ENCODE measurements at places on chromosomes 1 and 21.

DNA sequence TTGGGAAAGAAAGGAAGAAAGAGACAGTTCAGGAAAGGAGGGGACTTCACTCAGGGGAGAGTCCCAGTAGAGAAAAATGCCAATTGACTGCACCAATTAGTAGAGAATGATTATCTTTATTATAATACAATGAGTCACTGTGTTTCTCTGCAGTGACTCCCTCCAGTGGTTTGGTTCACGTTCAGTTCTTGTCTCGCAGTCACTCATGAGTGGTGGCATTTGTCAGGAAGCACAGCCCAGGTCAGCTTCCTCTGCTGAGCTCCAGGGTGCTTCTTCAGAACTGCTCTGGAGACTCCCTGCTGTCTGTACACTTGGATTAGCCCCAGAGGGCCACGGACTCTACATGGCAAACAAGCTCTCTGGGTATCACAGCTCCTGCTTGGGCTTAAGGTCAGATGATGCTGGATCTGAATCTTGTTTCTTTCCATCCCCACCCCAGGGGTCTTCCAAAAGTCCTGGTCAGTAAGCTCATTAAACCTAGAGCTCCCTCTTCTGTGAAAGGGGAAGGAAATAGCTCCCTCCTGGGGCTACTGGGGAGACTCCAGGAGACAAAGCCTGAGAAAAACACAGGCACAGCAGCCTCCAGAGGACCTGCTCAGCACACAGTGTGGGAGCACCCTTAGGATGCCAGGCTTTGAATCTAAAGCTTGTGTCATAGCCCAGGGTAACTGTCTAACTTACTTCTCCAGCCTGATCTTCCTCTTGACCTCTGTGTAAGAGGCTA is 619.0 kb downstream of the AJAP1 start:
- no peak for DNase-seq

DNA sequence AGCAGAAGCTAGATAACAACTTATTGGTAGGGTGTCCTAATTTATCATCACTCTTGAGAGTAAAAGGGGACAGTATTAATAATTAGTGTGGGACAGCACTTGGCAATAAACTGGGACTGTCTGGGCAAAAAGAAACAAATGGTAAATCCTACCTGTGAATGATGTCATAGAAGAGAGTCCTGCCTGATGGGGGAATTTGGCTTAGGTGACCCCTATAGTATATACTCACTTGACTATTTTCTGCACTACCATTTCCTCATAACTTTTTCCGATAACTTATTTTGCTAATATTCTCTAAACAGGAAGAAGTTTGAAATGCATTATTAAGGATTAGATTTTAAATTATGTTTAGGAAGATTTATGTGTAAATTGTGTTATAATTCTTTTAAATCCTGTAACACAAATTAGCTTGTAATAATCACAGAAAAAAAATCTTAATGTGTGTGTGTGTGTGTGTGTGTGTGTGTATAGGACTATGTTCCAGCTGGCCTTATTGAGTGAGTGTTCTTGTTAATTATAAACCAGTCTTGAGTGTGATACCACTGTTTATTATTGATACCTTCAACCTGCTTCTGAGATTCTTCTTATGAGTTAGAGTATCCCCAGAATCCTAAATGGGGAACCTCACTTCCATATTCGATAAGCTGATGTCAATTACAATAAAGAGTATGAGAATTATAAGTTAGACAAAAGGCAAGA is 144.2 kb upstream of the C1orf105 start:
- DNase-seq: no peak

- DNase-seq: no peak
These were observed 41.7 kb downstream of the PKNOX1 start for GRCh38 chr21:43015906-43016540.

DNA sequence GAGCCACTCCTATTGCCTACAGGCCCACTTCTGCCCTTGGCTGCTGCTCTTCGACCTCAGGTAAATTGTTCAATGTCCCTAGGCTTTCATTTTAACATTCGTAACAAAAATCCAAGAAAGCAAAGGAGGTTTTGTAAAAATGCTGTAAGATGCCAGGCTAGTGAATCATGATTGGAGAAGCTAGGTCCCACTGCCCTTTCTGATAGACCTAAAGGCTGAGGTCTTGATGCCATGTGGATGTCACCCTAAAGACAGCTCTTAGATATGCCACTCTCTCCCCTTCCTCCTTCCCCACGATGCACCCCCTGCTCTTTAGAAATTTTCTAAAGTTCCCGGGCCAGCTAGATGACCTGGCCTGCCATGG is 9.9 kb upstream of the TMEM39B start:
- DNase-seq: no peak

DNA sequence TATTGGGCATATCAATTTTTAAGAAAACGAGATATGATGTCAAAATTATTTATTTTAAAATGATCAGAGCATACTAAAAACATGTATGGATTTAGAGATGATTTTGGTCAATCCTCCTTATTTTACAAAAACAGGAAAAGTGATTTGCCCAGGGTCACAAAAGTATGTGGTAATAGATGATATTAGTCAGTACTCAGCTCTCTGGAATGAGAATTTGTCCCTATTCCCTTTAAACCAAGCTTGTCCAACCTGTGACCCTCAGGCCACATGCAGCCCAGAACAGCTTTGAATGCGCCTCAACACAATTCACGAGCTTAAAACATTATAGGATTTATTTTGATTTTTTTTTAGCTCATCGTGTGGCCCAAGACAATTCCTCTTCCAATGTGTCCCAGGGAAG is 104.7 kb downstream of the AKT3 start:
- DNase-seq: no peak

DNA sequence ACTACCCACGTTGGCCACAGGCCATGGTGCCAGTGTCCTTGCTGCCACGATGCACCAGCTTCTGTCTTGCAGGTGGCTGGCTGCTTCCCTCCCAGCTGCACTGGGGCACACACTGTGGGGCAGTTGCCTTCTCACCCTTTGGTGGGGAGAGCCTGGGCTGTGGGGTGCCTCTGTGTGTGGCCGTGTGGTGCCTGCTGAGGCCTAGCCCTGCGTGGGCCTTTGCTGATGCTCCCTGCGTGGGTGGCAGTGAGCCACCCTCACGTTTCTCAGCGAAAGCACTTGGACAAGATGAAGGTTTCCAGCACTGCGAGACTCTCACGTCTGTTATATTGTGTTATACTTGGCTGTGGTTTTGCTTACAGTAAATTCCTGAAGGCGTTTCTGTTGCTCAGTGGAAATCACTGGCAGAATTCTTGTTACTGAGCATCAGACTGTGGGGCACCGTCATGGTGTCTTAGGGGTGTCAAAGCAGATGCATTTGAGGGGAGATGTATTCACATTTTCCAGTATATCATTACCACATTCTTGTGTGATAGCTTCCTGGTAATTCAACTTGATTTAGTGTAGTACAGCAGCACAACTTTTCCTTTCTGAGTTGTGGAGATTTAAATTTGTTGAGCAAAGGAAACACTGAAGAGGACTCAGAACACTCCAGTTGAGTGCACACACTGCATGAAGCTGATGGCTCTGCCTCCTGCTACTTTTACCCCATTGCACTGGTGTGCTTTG is 124.7 kb downstream of the PCBP3 start:
- DNase-seq: peak; percentile 62

GRCh38 chr1:247089616-247090375 is 11.2 kb upstream of the ZNF670 start:
- no peak for DNase-seq

- DNase-seq: no peak
These were observed 89.9 kb upstream of the LBR start for GRCh38 chr1:225517697-225518096.

DNA sequence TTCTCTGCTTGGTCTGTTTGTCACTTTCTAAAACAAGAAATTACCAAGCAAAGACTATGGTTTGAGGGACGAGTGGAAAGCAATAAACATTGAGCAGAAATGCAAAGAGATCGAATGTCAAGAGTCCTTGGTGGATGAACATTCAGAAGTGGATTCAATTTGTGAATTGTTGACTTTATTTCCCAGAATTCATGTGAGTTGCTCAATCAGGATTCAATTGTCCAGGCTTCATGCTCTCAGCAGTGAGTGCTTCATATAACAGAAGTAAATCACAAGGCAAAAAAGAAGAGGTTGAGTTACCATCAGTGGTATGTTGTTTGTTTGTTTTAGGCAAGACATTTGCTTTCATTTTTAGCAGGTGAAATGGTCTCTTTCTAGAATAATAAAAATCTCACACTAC is 31.9 kb downstream of the NGF start:
- DNase-seq: no peak

GRCh38 chr1:7334475-7335035 is 436.5 kb upstream of the VAMP3 start:
- no peak for DNase-seq

DNA sequence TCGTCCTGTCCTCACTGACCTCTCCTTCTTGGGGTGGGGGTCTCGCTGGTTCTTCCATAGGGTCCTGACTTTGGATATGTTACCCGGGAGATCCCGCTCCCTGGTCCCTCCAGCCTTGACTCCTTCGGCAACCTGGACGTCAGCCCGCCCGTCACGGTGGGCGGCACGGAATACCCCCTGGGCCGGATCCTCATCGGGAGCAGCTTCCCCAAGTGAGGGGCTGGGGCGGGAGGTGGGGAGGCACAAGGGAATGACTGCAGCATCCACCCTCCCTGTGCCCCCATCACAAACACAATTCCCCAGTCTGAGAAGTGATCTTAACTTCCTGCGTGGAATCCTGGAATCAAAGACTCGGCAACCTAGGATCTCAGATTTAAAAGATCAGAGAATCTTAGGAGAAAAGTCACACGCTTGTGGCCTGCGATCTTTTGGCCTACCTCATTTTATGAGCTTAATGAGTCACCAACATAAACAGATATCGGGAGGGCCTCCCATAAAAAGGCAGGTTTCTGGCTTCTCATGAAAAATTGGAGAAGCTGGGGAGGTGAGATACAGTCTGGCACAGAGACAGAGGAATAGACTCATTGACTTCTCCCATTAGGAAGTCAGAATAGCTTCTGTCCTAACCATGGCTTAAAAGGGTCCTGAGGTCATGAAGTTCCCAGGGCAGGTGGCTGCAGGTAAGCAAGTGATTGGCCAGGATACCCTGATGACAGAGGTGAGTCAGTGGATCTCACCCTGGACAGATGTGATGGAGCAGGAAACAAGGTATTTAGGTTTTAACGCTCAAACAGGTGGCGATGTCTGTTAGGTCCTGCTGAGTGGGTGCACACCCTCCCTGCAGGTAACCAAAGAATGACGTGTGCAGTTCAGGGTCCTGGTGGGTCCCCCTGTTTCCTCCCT is 15.9 kb upstream of the PADI3 start:
- no peak for DNase-seq

DNA sequence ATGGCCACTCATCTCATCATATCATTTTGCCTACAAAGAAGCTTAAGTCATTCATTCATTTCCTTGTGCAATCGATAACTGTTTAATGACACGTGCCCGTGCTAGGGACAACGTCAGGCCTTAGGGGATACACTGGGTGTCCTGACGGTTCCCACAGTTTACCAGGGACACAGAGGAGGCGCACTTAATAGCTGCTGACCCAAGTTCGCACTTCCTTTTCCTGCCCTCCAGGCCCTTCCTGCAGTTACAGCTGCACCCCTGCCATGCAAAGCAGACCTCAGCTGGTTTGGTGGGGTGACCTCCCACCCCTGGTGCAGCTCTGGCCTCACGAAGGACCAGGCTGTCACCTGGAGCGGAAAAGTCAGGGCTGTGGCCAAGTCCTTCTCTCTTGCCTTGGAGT is 4.2 kb downstream of the SPATA21 start:
- DNase-seq: no peak

GRCh38 chr1:63320022-63320721 is 2.2 kb upstream of the FOXD3 start:
- DNase-seq: no peak

GRCh38 chr1:25651036-25651640 is 34.5 kb downstream of the MAN1C1 start:
- no peak for DNase-seq

DNA sequence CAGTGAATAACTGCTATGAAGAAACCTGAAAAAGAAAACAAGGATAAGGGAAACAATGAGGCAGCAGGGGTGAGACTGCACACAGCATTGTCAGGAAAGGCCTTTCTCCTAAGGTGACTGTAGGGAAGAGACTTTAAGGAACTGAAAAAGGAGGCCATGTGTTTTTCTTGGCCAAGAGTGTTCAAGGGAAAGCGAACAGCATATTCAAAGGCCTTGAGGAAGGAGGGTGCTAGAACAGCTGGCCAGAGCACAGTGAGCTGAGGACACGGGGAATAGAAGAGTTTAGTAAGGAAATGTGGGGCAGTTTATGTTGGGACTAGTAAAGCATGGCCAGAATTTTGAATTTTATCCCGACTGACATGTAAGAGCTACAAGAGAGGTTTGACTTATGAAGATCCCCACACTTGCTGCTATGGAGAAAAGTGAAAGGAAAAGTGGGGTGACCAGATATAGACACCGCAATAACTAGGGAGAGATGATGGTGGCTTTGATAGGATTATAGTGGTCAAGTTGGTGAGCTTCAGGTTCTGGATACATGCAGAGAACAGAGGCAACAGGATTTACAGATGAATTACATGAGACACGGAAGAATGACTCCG is 1.4 kb downstream of the RWDD2B start:
- no peak for DNase-seq

DNA sequence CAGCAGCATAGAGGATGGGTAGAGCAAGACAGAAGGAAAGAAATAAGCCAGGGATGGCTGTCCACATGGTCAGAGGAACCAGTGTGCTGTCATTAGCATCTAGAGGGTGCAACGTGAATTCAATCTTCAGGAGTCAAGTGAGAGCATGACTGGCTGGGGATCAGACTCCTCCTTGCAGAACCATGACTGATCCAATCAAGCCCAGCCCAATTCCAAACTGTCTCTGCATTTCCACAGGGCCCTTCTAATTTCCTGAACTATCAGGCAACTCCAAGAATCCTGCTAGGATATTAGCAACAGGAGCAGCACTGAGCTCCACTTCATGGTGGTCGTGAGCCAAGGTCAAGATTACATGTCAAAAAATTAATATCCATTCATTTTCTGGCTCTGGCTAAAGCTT is 166.8 kb upstream of the CAMK1G start:
- DNase-seq: no peak

- DNase-seq: no peak
These were observed 111.0 kb downstream of the PGBD5 start for GRCh38 chr1:230315099-230315498.

DNA sequence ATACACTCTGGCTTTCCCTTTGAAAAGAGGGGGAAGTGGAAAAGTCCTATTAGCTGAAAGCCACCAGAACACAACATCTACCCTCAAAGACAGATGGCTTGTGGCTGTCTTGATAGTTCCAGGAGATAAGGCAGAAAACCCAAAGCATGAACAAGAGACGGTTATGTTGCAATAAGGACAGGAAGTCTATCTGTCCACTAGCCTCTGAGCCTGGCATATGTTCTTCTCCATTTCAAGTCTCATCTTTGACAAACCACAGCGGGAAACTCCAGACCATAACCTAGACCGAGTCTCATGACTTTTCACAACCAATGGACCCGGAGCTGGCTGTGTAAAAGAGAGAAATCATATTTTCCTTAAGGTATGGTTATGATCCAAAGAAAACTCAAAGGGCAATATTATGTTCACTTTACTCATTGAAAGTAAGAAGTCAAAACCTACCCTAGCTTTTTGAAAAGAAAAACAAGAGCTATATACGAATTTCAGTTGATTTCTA is 33.8 kb downstream of the DUSP10 start:
- peak; percentile 64 for DNase-seq

- no peak for DNase-seq
These were observed 417.9 kb downstream of the PTBP2 start for GRCh38 chr1:97139512-97139911.
